Activated gamma-delta T cell (primary cell): ENCODE measurements at places on chromosomes 3 and 15.

DNA sequence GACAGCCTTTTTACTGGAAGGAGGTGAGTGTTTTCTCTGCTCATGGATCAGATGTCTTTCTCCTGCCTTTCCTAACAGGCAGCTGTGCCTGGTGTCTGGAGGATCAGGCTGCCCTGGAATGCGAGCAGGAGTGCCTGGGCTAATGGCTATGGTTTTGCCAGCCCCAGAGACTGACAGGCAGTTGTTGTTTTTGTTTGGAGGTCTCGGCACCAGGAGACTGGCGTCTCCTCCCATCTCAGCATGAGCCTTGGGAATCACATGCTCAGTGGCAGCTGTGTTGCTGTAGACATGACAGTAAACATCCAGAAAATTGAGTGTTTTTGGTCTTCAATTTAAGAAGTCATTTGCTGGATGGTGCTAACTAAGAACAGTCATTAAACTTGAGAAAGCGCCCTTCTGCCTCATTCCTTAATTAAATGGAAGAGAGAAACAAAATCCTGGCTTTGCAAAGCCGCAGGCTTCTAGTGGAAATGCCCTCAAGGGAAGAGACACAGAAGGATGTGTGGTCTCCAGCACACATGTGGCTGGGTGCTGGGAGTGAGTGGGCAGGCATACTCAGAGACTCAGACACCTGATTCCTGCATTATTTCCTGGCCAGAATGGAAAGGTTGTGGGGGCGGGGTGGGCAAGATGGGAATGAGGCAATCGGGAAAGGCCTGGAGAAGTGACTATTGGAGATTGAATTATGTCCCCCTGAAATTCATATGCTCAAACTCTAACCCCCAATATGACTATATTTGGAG, 97.0 kb upstream of the NMNAT3 start:
- no peak for DNase-seq

DNA sequence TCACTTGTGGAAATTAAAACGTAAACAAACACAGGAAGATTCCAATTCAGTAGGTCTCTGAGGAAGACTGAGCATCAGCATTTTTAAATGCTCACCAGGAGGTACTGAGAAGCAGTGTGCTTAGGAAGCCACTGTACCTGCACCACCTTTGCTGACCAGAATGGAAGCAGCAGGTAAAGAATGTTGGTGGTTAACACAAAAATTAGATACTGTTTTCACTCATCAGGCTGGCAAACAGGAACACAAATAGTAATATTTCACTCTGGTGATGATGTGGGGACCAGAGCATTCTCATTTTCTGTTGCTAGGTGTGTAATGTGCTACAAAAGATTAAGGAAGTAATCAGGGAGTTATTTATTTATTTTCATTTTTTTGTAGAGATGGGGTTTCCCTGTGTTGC, 29.9 kb upstream of the GHSR start:
- DNase-seq = no peak

DNA sequence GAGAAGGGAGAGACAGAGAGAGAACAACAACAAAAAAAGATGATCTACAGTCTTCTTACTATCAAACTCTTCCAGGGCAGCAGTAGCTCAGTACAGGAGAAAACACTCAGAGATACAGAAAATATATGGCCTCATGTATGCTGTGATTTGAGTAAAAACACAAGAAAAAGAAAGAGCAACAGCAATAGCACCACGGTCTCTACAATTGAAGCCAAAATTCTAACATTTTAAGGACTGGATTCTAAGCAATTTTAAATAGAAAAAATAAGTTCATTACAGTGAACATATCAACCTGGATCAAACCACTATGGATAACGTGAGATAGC, 43.5 kb upstream of the ALCAM start:
- DNase-seq = no peak

GRCh38 chr3:123448536-123449101, at the start of gene ADCY5:
Gene ADCY5, minus strand, starts transcription at chr3:123449090. Its CDS starts 545 bp downstream, at chr3:123448545.
- no peak for DNase-seq

- DNase-seq = no peak
These were observed 6.4 kb downstream of the MGLL start for GRCh38 chr3:127815641-127816605.

DNA sequence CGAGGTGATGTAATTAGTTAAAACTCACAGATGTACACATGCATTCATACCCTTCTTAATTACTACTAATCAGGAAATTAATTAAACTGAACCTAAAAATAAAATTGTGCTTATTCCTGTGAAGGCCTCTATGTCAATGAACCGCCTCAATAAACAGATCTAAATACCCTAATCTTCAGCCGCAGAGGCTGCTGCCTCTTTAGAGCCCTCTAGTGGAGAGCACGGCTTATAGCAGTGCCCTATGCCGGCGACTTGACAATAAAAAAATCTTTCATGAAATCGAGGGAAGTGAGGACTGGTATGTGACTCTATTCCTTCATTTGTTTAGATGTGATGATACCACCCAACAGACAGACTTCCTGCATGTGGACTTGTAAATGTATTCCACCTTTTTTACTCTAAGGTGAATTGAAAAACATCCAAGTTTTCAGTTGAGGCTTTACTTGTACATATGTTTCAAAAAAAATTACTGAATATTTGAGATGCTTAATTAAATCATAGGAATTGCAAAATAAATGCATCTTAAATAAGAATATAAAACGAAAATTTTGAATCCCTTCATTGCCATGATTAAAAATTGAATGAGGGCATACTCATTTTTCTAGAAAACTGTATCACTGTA, 8.3 kb upstream of the EPHA3 start:
- no peak for DNase-seq
